ENCODE measurements at places on chromosomes 7 and 10.

GRCh38 chr10:48603421-48604038 lies 1.3 kb downstream of the ARHGAP22 start:
- no peak for DNase-seq

DNA sequence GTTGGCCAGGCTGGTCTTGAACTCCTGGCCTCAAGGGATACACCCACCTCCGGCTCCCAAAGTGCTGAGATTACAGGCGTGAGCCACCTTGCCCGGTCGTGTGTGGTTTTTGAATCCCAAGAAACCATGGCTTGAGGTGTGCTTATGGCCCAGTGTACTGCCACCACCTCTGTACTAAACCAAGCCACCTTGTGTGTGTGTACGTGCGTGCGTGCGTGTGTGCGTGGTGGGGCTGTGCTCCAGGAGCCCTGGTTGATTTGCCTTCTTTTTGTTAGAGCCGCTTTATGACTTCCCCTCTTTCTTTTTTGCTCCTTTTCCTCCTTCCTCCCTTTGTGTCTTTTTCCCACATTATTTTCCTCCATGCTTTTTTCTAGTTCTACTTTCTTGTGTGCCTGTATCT lies 121.4 kb downstream of the CAMK1D start:
- DNase-seq = no peak

DNA sequence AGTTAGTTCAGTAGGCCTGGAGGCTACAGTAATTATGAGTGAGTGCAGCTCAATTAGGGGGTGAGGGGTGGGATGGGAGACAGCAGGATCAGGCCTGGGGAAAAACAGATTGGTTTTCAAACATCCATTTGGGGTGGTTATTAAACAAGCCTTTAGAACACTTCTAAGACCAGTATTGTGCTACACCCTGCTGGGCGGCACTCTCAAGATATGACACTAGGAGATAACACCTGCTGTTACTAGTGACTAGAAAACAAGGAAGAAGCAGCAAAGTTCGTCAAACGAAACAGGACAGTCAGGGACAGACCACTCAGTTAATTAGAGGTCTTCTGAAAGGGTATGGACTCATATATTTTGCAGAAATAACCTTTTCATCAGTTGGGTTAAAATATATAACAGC lies 353.6 kb downstream of the PTEN start:
- DNase-seq = no peak

DNA sequence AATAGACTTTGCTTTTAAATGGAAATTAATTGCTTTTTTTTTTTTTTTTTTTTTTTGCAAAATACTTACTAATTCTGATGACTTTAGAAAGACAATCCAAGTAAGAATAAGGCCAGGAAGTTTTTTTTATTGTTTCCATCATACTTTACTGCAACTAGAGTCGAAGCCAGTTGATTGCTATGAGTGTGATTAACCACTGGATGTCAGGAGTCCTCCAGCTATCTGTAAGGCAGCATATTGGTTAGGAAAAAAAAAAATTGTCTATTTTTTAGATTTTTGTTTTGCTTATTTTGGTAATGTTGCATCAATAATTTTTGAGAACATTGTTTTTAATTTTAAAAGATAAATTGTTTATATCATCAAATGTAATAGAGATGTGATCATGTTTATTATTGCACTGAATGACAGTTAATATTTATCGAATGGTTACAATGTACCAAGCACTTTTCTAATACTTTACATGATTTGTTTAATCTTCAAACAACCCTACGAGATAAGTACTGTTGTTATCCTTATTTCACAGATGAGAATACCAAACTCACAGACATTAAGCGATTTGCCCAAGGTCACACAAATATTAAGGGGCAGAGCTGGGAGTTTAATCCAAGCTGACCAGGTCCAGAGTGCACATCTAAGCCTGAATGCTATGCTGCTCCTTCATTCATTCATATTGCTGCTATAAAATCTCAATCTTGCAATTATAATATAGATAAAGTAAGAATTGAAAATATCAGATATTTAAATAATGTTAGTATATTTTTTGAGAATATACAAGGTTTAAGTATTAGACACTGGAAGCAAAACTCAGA lies 19.9 kb upstream of the LMOD2 start:
- no peak for DNase-seq

DNA sequence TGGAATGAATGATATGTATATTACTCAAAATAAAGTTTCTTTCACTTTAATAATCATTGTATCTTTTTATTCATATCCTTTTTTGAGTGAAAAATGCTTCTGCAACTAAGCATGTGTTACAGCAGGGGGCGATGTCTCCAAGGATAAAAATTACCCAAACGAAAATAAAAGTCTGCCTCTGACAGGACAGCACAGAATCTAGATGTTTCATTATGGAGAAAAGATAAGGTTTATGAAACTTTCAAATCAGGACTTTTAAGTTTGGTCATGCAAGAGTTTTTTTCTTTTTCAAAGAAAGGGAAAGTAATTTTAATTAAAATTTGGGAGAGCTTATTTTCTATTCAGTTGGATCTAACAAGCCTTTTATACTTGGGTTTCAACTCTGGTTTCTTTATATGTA lies 48.4 kb downstream of the TES start:
- DNase-seq = no peak

GRCh38 chr10:32142646-32143045 lies 86.4 kb upstream of the KIF5B start:
- DNase-seq = no peak

GRCh38 chr10:69270990-69271389 lies 7.3 kb upstream of the HK1 start:
- no peak for DNase-seq

DNA sequence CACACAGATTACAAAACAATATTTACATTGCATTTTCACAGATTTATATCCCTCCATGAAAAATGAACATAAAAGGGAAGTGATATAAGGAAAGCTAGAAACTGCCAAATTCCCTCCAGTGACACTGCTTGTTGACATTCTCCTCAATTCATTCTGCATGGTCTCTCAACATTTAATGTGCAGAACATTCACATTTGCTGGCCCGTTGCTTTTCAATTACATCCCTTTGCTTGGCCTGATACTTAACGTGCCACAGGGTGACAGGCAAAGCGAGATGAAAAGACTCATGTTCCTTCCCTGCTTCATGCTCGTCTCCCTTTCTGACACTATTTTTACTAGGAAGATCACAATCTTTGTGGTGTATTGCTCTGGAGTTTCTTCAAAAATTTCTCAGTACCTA lies 1019.7 kb upstream of the LRRN3 start:
- DNase-seq = no peak

- no peak for DNase-seq
Observed at GRCh38 chr7:130022623-130023175, 28.5 kb downstream of the ZC3HC1 start.

GRCh38 chr10:61389887-61390286 lies 63.3 kb downstream of the TMEM26 start:
- DNase-seq = no peak

- DNase-seq = no peak
Observed at GRCh38 chr10:119538632-119539358, 3.7 kb downstream of the RGS10 start.
